ENCODE measurements at places on chromosomes 4 and X.

DNA sequence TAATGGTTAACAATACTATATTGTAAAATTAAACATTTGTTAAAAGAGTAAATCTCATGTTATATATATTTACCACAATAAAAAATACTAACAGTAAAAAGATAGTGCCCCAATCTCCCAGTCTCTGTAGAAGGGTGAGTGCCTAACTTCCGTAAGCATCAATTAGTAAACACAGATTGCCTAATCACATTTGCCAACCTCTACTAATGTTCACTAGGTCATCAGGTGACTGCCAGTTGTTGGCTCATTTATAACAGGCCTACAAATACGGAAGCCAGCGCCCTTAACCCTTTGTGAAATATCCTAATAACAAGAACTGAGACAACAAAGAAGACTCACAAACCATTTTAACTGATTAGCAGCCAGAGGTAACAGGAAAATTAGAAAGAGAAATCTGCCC lies 345.1 kb downstream of the INPP4B start:
- no peaks in the 10 kb centered on the region for H3K36me3 ChIP-seq
- H3K4me3 ChIP-seq: no peak overlapping the region
- H3K27me3 ChIP-seq: no peaks in the 10 kb centered on the region
- DNase-seq: no peak
- no peak overlapping the region for H3K27ac ChIP-seq
- H3K4me1 ChIP-seq: no peaks in the 10 kb centered on the region

DNA sequence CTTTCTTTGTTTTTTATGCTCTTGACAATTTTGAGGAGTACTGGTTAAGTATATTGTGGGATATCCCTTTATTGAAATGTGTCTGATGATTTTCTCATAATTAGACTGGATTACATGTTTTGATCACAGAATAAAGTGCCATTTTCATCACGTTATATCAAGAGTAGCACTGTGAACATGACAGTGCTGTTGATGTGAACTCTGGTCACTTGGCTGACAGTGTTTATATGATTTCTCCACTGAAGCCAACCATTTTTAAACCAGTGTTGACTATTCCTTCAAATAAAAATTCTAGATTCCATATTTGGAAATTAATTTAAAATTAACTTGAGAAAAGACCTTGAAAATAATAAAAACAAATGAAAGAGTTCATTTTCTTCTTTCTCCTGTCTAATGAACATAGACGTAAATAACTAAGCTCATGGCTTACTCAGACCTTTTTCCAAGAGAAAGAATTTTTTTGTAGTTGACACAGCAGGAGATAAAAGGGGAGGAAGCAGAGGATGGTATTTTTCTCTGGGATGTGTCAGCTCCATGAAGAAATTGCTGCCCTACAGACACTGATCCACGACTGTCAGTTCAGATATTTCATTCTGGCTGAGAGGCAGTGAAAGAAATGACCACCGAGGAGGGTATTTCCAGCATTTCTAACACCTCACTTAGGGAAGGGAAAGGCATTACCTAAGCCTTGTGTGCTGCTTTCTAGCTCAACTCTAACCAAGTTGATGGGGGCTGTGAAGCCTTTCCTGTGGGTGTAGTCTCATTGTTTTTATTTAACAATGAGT lies 150.9 kb upstream of the ANK2 start:
- H3K4me3 ChIP-seq: no peak overlapping the region
- no peaks in the 10 kb centered on the region for H3K36me3 ChIP-seq
- H3K27ac ChIP-seq: peak overlapping the region; percentile 82
- no peaks in the 10 kb centered on the region for H3K27me3 ChIP-seq
- no peaks in the 10 kb centered on the region for H3K4me1 ChIP-seq
- DNase-seq: no peak

DNA sequence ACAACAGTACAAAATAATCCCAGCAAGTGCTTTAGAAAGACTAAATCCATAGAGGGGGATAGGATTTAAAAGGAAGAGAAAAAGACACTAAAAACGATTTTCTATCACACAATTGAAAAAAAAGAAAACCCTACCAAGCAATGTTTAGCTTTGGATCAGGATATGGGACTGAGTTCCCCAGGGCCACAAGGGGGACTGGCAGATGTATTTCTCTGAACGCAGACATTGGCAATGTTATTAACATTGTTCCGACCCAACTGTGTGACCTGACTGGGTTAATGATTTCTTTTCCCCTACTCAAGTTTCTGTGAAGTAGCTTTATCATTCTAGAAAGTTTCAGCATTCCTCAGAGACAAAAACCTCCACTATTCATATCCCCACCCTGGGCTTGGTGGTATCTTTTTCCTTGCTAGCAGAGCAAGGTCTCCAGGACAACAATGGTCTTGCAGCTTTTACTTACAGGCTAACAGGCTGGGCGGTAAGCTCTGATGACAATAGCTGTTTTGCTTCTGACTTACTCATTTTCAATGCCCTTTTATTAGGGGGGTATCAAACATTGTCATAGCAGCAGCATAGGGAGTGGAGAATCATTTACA lies 25.8 kb downstream of the SLC7A11 start:
- no peak for DNase-seq
- H3K27ac ChIP-seq: no peak overlapping the region
- H3K36me3 ChIP-seq: no peaks in the 10 kb centered on the region
- H3K27me3 ChIP-seq: no peaks in the 10 kb centered on the region

- no peaks in the 10 kb centered on the region for H3K36me3 ChIP-seq
- H3K4me1 ChIP-seq: no peaks in the 10 kb centered on the region
- no peak overlapping the region for H3K4me3 ChIP-seq
These were observed 19.2 kb upstream of the TLR1 start for GRCh38 chr4:38823766-38824165.

- no peaks in the 10 kb centered on the region for H3K4me1 ChIP-seq
- no peak overlapping the region for H3K27ac ChIP-seq
- no peak overlapping the region for H3K4me3 ChIP-seq
- no peaks in the 10 kb centered on the region for H3K27me3 ChIP-seq
These were observed 139.0 kb upstream of the JADE1 start for GRCh38 chr4:128670513-128670912.

GRCh38 chr4:127781300-127782024 lies 660 bp upstream of the HSPA4L start:
- peak; percentile 28 for DNase-seq
- no peaks in the 10 kb centered on the region for H3K4me1 ChIP-seq
- H3K4me3 ChIP-seq: peak overlapping the region; percentile 65
- H3K27ac ChIP-seq: peak overlapping the region; percentile 66
- H3K27me3 ChIP-seq: no peaks in the 10 kb centered on the region

- H3K27ac ChIP-seq: no peak overlapping the region
- H3K4me1 ChIP-seq: no peaks in the 10 kb centered on the region
- no peaks in the 10 kb centered on the region for H3K27me3 ChIP-seq
- DNase-seq: no peak
- H3K4me3 ChIP-seq: no peak overlapping the region
These were observed 99.1 kb upstream of the SMIM10 start for GRCh38 chrX:134891652-134892051.

- no peaks in the 10 kb centered on the region for H3K36me3 ChIP-seq
- no peak overlapping the region for H3K27ac ChIP-seq
- H3K4me1 ChIP-seq: no peaks in the 10 kb centered on the region
These were observed 20.0 kb downstream of the DCLK2 start for GRCh38 chr4:150098214-150098613.

DNA sequence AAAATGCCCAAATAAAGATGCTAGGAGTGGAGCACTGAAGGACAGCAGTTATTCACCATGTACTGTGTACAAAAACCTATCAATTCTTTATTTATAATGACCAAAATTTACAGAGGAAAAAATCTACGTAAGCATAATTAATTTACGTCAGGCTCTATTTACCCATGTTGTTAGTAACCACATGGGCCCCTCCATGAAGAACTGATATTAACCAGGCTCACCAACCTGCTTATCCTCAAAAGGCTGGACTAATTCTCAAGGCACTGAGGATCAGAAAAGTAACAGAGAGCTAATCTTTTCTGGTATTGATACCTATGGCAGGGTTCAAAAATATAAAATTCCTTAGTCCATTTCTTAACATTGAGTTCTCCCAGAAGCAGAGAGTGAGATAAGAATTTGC lies 140.0 kb downstream of the ARHGAP6 start:
- H3K4me3 ChIP-seq: no peak overlapping the region
- DNase-seq: no peak
- no peak overlapping the region for H3K27ac ChIP-seq
- no peaks in the 10 kb centered on the region for H3K36me3 ChIP-seq

DNA sequence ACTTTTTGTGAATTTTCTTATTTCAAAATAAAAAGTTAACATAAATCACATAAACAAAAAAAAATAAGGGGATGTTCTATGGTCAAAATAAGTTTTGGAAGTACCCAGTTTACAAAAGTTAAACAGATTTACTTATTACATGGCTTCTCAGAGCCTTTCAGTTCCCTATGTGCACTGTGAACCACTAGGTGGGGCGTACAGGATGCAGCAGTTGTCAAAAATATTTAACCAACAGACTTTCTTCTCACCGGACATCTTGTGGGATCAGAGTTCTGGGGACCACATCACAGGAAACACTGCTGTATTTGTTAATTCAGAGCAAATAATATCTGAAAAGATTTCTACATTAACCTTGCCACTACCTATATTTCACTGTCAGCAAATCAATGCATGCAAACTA lies 74.1 kb downstream of the SMARCA1 start:
- no peak overlapping the region for H3K27ac ChIP-seq
- no peaks in the 10 kb centered on the region for H3K36me3 ChIP-seq
- H3K4me1 ChIP-seq: no peaks in the 10 kb centered on the region
- H3K4me3 ChIP-seq: no peak overlapping the region
- DNase-seq: no peak

DNA sequence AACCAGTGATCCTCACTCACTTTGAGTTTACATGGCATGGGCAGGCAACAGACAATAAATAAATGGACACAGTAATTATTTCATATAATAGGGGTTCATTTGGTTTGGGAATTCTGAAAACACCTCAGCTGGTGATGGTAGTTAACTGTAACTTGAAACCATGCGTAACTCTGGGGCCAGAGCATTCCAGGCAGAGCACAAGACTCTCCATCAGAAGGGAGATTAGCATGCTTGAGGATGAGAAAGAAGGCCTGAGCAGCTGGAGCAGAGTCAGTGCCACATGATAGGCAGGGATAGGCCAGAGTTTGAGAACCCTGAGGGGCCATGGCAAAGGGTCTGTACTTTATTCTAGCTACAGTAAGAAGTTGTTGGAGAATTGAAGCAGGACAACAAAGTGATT lies 56.3 kb upstream of the CXCL8 start:
- H3K4me3 ChIP-seq: no peak overlapping the region
- H3K27me3 ChIP-seq: no peaks in the 10 kb centered on the region

- no peaks in the 10 kb centered on the region for H3K27me3 ChIP-seq
- H3K4me3 ChIP-seq: no peak overlapping the region
These were observed 76.3 kb downstream of the ATP10D start for GRCh38 chr4:47561331-47561730.

DNA sequence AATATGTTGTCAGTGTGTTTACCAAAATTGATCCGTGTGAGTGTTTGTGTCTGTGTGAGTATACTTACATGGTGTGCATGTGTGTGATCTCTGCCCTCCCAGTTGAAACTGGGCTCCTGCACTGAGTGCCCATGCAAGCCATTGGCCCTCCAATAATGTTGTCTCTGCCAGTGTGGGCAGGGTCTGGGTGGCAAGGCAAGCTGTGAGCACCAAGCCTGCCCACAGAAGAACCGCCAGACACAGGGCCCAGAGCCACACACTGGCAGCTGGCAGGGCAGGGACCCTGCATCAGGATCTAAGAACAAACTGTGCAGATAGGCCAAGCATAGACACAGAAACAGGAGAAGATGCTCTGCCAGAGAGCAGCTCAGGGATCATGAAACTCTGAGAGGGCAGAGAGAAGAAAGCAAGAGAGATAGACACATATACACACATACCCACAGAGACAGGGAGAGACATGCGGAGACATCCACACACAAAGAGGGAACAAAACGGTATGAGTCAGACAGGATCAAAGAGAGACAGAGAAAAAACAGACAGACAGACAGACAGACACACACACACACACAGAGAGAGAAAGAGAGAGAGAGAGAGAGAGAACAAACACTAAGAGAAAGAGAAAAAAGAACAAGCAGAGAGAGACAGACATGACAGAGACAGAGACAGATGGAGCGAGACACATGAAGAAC lies 555.0 kb downstream of the MID1IP1 start:
- H3K4me1 ChIP-seq: no peaks in the 10 kb centered on the region
- H3K27ac ChIP-seq: no peak overlapping the region
- H3K27me3 ChIP-seq: no peaks in the 10 kb centered on the region
- DNase-seq: no peak
- no peak overlapping the region for H3K4me3 ChIP-seq

- H3K4me3 ChIP-seq: no peak overlapping the region
- no peak overlapping the region for H3K27ac ChIP-seq
- no peak for DNase-seq
- H3K27me3 ChIP-seq: no peaks in the 10 kb centered on the region
- H3K4me1 ChIP-seq: no peaks in the 10 kb centered on the region
These were observed 20.1 kb upstream of the ADRA2C start for GRCh38 chr4:3745886-3746656.

GRCh38 chr4:113548303-113548702 lies 213.2 kb downstream of the CAMK2D start:
- H3K4me1 ChIP-seq: no peaks in the 10 kb centered on the region
- DNase-seq: no peak
- no peaks in the 10 kb centered on the region for H3K27me3 ChIP-seq

DNA sequence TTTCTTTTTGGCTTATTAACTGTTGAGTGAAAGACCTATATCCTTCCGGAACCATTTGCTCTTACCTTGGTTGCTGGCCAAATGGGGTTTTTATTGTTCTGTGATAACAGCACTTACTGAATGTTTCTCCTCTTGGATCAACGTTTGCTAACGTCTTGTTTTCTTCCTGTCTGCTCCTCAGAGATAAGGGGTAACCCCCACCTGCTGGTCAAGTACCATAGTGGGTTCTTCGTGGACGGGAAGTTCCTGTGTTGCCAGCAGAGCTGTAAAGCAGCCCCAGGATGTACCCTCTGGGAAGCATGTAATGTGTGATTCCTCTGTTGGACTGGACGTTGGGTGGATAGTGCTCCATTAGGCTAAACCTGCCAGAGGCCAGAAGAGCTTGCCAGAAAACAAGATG lies 15.3 kb downstream of the BMX start:
- H3K4me1 ChIP-seq: no peaks in the 10 kb centered on the region
- H3K27ac ChIP-seq: no peak overlapping the region
- H3K4me3 ChIP-seq: no peak overlapping the region

- DNase-seq: no peak
- H3K27ac ChIP-seq: no peak overlapping the region
- no peak overlapping the region for H3K4me3 ChIP-seq
- H3K36me3 ChIP-seq: no peaks in the 10 kb centered on the region
- H3K27me3 ChIP-seq: no peaks in the 10 kb centered on the region
These were observed 25.7 kb downstream of the PJA1 start for GRCh38 chrX:69139516-69139915.

Data from uterus (tissue), 4 donors.